ENCODE measurements at places on chromosomes 4 and X.

DNA sequence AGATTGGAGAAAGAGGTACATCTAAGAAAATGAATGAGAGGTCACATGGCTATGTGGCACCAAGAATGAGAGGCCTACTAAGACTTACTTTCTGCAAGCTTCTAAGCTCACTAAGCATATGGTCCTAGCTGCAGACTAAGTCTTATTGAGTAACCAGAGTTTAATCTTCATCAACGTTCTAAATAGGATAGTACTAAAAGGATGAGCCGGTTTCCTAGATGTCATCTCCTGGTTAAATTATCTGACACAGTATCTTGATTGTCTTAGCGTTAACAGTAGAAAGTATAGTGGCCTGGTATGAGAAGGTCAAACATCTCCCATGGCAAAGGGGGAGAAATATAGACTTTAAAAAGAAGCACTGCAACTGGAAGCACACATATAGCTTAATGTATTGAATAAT, 448.1 kb downstream of the PDGFC start:
- DNase-seq = no peak

GRCh38 chr4:35325908-35326453, 918.3 kb downstream of the ARAP2 start:
- no peak for DNase-seq

DNA sequence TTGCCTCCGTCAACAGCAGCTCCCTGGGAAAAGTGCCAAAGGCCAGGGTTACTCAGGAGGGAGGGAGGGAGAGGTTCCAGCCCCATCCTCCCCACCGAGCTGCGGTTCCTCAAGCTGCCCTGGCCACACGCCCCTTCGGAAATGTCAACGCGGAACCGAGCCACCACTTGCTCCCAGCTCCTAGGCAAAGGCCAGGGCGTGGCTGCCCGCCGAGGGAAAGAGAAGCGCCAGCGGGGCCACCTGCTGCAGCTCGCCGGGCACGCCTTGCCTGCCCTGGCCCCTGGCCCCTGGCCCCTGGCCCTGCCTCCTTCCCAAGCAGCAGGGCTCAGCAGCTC, 15.3 kb downstream of the SLC6A8 start:
- DNase-seq = no peak

DNA sequence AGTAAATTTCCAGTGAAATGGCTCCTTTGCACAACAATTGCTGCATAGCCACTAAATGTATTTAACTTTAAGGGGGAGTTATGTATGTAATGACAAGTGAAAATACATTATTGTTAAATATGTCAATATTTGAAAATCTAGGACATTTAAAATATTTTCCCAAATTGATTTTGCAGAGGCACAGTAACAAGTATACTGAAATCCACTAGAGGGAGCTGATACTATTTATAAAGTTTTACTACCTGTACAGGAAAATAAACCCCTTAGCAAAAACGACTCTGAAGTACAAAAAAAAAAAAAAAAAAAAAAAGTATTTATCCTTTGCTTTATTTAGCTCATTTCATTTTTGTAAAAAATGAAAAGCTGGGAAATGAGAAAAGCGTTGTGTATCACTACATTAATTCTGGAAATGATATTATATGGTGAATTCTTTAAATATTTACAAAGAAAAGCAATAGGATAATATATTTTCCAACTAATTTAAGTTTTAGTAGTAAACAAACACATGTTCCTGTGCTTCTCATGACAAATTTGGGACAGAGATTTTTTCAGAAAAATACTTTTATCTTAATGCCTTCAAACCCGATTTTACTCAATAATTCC, 727.7 kb downstream of the DMD start:
- DNase-seq = no peak

GRCh38 chrX:154132366-154132765, 11.7 kb upstream of the OPN1LW start:
- DNase-seq = no peak

- no peak for DNase-seq
Observed at GRCh38 chr4:42391355-42391664, 6.0 kb upstream of the SHISA3 start.

GRCh38 chr4:43233321-43233720, 340.8 kb downstream of the GRXCR1 start:
- DNase-seq = no peak

DNA sequence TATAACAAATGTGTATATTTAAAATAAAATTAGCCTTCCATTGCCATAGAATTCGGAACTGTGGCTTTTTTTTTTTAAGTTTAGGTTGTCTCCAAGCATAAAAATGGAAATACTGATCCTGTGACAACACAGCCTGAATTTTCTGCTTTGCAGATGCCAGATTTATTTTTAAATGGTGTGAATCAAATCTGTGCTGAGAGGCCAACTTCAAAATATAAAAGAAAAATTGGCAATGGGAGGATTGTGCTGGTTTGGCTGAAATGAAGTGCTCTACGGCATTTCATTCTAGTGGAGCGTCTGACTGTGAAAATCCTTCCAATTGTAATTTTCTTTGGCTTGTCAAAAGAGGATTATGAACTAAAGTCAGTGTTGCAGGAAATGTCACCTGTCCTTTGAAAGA, 580.3 kb upstream of the ZFP42 start:
- no peak for DNase-seq

DNA sequence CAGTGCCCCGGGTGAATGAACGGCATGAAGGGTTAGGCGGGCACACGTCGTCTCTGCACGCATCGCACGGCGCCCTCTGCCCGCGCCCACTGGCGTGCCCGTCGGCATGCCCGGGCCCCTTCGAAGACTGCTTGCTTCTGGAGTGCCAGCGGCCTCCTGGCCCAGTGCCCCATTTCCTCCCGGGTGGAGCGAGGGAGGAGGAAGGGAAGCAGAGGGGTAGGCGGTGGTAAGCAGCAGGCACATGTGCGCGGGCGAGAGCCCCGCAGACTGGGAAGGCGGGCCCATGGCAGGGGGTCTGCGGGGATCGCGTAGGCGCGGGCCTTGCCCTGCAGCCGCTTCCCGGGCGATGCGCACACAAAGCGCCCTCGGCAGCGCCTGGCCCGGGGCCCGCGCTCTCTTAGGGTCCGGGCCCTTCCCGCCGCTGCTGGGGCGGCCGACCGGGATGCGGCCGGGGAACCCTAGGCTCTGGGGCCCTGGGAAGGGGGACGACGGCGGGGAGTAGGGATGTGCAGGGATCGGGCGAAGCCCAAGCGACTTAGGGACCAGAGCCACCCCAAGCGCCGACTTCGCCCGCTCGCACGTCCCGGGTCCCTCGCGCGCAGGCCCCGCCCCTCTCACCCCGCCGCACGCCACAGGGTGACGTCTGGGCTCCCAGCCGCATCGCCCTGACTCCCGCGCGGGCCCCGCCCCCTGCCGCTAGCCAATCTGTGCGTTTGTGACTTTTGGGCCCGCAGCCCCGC, 866 bp upstream of the EMD start:
- peak; percentile 40 for DNase-seq

GRCh38 chr4:156615066-156615531, 356.5 kb downstream of the PDGFC start:
- DNase-seq = no peak

DNA sequence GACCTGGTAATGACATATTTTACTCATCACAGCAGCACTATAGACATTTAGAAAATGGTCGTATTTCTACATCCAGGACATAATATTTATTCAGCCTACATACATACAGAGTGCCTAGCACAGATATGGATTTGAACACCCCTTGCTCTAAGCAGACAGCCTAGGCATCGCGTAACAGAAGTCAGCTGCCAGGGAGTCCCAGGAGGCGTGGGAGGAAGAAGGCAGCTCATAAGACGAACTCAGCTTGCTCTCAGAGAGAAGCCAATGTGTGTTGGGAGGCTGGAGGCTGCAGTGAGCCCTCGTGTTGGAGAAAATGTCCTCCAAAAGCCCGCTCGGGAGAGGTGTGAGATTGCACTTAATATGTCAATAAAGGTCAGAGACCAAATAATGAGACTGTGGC, 131.6 kb downstream of the BCOR start:
- DNase-seq = no peak

DNA sequence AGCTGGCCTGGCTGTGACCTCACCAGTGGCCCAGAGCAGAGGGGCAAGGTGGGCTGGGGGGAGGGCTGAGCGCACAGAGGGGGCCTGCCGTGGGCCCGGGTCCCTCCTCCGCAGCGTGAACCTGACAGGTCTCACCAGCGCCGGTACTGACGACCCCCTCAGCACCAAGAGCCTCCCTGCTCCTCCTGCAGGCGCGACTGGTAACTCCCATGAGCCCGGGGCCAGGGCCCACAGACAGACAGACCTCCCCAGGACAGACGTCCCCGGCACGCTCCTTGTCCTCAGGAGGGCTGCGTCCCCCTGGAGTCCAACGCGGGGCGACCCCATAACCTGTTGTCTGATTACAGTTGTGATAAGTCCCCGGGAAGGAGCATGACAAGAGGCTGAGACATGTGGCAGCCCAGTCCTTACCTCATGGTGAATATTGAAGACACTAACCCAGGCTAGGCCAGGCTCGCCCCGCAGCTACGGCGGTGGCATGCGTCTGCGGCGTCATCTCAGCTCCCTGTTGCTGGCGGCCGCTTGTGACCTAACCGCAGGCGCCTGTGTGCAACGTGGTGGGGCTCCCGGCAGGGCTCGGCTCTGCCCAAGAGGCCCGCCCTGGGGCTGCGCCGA, 8.5 kb downstream of the AKAP17A start:
- DNase-seq = no peak

DNA sequence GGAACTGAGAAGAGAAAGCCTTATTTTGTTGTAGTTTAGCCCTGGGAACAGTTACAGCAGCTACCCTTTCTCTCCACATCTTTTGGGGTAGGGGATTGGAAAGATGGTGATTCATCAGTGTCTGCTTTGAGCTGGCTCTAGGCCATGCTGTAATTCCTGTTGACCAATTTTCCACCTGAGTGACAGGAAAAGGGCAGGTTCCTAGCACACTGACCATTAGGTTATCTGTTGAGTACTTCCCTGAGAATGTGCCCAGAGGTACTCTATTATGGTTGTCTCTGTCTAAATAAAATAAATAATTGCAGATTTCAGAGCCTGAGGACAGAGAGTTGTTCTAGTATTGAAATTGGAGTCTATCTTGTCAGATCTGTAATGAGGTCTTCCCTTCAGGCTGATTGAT, 109.0 kb downstream of the ENOX2 start:
- DNase-seq = no peak

- no peak for DNase-seq
Observed at GRCh38 chr4:77921701-77922100, 59.1 kb downstream of the MRPL1 start.

DNA sequence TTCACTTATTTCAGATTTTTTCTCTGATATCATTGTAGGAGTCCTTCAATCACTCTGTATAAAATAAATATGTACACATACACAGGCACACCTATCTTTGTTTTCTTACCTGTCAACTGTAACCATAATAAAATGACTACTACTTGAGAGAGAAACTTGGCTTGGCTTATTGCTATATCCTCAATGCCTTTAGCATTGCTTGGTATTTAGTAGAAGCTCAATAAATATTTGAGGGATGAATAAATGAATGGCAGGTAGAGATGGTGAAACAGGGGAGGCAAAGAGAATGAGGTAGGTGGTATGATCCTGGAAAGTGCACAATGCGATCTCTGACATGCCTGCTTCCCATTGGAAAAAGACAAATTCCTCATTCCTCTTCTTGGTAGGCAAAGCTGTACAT, 21.8 kb upstream of the CXCL6 start:
- no peak for DNase-seq

- DNase-seq = no peak
Observed at GRCh38 chr4:17085416-17085815, 187.0 kb upstream of the LDB2 start.
